ENCODE measurements at places on chromosomes 6 and 20.

DNA sequence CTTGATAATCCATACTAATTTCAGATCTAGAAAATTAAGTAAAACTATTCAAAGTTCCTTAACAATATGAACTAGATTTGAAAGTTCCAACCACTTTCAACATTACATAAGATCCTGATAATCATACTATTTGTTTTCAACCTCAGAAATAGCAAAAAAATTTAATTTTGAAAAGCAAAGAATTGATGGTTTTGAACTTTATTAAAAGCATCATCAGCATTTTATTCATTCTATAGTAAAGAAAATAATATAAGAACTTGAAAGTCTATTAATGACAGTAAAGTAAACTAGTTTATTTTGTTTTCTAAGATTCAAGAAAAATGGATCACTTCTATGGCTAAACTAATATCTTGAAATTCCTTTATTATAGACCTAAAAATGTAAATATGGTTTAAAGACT lies 26.8 kb downstream of the EYS start:
- no peak for DNase-seq

DNA sequence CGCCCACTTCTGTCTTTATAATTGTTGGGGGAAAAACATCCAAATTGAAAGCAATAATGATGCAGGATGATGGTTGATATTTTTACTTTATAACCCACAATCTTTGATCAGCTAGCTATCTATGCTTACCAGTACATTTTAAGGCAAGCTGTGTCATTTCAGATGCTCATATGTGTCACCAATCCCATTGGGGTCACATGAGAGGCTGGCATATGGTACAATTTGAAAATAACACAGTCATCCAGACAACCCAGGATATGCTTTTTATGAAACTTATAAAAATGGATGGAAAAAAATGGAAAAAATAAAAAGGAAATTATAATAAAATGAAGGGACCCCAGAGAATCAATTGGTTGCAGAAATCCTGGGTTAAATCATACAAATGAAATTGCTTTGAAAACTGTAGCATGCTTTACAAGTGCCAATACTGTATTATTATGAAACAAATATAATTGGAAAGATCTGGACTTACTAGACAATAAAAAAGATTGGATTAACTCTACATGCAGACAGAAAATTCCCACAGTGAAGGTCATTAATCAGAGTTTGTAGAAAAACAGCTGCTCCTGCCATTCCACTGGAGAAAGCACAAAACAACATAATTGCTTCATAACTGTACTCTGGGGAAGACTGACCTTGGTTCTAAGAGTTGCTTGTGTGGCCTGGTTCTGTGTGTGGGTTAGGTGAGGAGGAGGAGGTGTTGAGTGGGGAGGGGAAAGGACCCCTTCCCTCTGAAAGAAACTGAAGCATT lies 13.3 kb upstream of the PRIM2 start:
- no peak for DNase-seq

- no peak for DNase-seq
Measured at GRCh38 chr6:39261751-39262150, 32.5 kb upstream of the KCNK5 start.

- no peak for DNase-seq
Measured at GRCh38 chr20:63696306-63696627, 185 bp upstream of the TNFRSF6B start.

- no peak for DNase-seq
Measured at GRCh38 chr6:130598021-130598989, 228.9 kb upstream of the SMLR1 start.

GRCh38 chr6:36641543-36641942 lies 37.0 kb upstream of the CDKN1A start:
- no peak for DNase-seq

GRCh38 chr6:3231247-3232016 lies 4.0 kb upstream of the TUBB2B start:
- no peak for DNase-seq
